ENCODE measurements at places on chromosomes 16 and 17. TPM values are rescaled to one million over a fixed set of nuclear protein-coding genes. Genes with fewer than 3 reads are reported as not detected.

DNA sequence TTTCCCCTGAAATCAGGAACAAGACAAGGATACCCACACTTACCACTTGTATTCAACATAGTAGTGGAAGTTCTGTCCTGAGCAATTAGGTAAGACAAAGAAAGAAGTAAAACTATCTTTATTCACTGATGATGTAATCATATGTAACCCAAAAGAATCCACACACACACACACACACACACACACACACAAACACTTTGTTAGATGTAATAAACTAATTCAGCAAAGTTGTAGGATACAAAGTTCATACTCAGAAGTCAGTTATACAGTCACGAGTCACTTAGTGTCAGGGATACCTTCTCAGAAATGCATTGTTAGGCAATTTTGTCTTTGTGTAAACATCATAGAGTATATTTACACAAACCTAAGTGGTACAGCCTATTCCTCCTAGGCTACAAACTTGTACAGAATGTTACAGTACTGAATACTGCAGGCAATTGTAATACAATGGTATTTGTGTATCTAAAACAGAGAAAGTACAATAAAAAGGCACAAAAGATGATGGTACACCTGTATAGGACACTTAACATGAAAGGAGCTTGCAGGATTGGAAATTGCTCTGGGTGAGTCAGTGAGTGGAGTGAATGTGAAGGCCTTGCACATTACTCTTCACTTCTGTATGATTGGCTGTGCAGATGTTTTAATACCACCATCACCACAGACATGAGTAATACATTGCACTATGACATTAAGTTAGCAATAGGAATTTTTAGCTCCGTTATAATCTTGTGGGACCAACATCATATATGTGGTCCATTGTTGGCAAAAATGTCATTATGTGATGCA is 370.1 kb downstream of the ZFHX3 start:
- H3K36me3 ChIP-seq = no peaks in the 10 kb centered on the region
- H3K27me3 ChIP-seq = no peaks in the 10 kb centered on the region
- no peaks in the 10 kb centered on the region for H3K4me1 ChIP-seq
- no peak for DNase-seq

DNA sequence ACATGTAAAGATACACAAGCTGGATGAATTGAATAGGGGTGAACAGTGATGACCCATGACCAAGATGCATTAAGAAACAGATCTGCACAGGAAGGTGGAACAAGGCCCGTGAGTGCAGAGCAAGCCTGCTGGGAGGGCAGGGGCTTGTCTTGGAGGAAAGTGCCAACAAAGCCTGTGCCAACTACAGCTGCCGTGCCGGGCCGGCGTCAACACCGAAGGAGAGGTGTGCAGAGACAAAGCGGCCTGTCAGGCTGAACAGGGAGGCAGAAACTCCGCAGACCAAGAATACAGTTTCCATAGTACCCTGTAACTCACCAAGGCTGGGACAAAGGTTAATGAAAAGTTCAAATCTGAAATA is 46.7 kb downstream of the ANKRD11 start:
- H3K27ac ChIP-seq = no peak overlapping the region
- DNase-seq = no peak
- no peaks in the 10 kb centered on the region for H3K36me3 ChIP-seq
- no peak overlapping the region for H3K4me3 ChIP-seq
- H3K27me3 ChIP-seq = no peaks in the 10 kb centered on the region

DNA sequence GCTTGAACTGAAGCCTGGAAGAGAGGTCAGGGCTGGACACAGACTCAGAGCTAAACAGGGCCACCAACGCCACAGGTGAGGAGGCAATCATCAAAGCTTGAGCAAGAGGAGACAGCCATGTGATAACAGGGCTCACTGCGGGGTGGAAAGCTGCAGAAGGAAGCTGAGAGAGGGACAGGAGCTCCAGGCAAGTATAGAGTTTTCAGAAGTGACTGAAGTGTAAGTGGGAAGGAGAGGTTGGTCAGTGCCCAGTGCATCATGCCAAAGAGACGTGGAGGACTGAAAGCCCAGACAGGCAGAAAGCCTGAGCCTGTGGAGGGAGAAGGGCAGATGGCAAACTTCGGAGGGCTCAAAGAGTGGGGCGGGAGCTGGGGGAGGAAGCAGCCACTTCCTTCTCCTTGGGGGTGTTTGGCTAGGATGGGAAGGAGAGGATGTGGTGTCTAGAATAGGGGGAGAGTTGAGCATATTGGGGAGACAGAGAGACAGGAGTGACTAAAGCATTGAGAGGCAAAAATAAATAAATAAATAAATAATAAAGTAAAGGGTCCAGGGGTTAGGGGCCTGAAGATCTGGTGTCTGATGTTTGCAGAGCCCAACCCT is 2.6 kb downstream of the KIFC3 start:
- no peak overlapping the region for H3K27ac ChIP-seq
- H3K36me3 ChIP-seq = no peaks in the 10 kb centered on the region
- peaks cover 34% of the 10 kb centered on the region for H3K4me1 ChIP-seq

GRCh38 chr17:67528751-67529436 is 151.8 kb downstream of the PITPNC1 start:
- H3K4me1 ChIP-seq = no peaks in the 10 kb centered on the region
- no peak overlapping the region for H3K27ac ChIP-seq
- no peaks in the 10 kb centered on the region for H3K27me3 ChIP-seq
- no peak overlapping the region for H3K4me3 ChIP-seq

GRCh38 chr16:50428116-50428515 is 59.3 kb upstream of the BRD7 start:
- no peaks in the 10 kb centered on the region for H3K4me1 ChIP-seq
- DNase-seq = no peak
- peaks cover 5% of the 10 kb centered on the region for H3K27me3 ChIP-seq
- H3K36me3 ChIP-seq = no peaks in the 10 kb centered on the region
- no peak overlapping the region for H3K4me3 ChIP-seq
- no peak overlapping the region for H3K27ac ChIP-seq

- H3K27ac ChIP-seq = no peak overlapping the region
- no peak for DNase-seq
- H3K4me1 ChIP-seq = no peaks in the 10 kb centered on the region
- H3K36me3 ChIP-seq = no peaks in the 10 kb centered on the region
These were observed 31.0 kb downstream of the ZNRF1 start for GRCh38 chr16:75029854-75030253.

DNA sequence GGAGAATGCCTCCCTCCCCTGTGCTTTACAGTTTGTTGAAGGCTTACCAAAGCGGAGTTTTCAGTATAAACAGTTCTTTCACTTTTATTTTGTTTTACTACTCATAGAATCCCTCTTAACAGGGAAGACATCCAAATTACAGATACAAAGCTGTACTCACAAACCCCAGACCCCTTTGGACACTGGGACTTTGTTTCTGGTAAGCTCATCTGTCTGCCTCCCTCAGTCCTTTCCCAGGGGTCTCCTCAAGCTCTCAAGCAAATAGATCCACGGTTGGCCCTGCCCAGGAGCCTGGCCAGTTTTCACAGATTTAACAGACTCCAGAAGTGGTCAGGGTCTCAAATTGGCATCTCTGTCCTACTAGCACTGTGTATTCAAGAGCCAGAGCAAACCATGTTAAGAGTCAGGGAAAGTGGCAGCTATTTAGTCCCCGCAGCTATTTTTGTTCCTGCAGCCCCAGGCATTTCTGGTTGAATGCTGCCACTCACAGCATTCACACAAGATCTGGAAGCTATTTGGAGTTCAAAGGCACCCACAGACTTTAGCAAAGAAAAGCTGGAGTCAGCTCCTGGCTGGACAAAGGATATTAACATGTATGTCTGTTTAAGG is 54.2 kb downstream of the TMEM100 start:
- H3K36me3 ChIP-seq = no peaks in the 10 kb centered on the region
- no peaks in the 10 kb centered on the region for H3K4me1 ChIP-seq
- no peak for DNase-seq

DNA sequence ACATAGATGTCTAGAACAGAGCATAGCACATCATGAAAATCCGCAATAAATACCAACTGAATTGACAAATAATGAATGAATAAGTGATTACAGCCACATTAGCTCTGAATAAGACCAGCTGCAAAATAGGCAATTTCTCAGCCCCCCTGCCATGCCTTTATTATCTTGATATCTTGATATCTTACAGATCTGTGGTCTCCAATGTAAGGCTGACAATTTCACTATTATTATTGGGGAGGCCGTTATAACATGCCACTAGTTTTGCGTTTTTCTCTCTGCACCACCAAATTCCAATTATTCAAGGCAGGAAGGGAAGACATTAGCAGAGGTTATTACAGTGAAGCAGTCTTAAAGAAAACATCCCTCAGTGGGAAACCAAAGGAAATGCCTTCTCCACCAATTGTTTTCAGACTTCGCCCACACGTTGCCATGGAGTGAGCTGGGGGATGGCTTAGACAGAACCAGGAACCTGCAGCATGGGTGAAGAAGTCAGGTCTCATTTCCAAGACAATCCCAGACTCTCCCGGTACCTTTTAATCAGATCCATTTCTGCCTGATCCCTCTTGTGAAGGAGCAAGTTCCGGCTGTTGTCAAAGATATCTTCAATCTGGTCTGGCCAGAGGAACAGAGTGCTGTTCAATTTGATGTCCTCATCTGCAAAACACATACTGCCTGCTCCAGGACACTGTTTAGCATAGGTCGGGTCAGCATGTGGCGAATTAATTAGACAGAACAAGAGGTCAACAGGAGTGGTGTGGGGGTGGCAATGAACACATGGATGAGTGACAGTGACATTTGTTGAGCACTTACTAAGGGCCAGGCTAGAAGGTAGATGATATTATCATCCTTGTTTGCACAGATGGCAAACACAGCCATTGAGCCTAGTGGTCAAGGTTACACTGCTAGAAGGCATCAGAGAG is 46.4 kb downstream of the DNAH3 start:
- H3K36me3 ChIP-seq = no peaks in the 10 kb centered on the region
- no peak overlapping the region for H3K4me3 ChIP-seq
- no peak for DNase-seq
- no peaks in the 10 kb centered on the region for H3K4me1 ChIP-seq
- H3K27ac ChIP-seq = no peak overlapping the region
- no peaks in the 10 kb centered on the region for H3K27me3 ChIP-seq

DNA sequence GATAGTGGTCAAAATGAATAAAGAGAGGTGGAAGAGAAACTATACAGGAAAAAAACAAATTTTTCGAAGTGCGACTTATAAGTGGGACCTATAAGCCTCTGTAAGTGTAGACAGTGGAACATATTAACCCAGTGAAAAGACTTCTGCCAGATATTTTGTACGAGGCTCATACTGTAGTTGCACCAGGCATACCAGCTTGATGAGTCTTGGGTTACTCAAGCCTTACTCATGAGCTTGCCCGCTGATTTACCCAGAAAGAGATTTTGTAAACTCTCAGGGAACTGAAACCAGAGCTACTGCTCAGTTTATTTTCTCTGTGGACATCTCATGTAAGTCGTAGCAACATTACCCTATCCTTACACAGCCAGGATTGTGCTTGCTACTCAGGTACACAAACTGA is 708.0 kb upstream of the SOX9 start:
- no peaks in the 10 kb centered on the region for H3K4me1 ChIP-seq
- no peak overlapping the region for H3K27ac ChIP-seq
- no peaks in the 10 kb centered on the region for H3K27me3 ChIP-seq
- H3K4me3 ChIP-seq = no peak overlapping the region

DNA sequence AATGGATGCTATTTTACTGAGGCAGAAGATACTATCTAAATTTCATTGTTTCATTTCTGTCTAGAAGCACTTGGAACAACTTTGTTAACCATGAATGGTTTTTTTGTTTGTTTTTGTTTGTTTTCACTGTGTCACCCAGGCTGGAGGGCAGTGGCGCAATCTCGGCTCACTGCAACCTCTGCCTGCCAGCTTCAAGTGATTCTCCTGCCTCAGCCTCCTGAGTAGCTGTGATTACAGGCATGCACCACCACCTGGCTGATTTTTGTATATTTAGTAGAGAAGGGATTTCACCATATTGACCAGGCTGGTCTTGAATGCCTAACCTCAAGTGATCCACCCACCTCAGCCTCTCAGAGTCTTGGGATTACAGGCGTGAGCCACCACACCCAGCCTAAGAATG is 40.5 kb downstream of the ABHD15 start:
- no peak overlapping the region for H3K4me3 ChIP-seq
- no peak for DNase-seq
- no peaks in the 10 kb centered on the region for H3K27me3 ChIP-seq
- H3K27ac ChIP-seq = no peak overlapping the region

DNA sequence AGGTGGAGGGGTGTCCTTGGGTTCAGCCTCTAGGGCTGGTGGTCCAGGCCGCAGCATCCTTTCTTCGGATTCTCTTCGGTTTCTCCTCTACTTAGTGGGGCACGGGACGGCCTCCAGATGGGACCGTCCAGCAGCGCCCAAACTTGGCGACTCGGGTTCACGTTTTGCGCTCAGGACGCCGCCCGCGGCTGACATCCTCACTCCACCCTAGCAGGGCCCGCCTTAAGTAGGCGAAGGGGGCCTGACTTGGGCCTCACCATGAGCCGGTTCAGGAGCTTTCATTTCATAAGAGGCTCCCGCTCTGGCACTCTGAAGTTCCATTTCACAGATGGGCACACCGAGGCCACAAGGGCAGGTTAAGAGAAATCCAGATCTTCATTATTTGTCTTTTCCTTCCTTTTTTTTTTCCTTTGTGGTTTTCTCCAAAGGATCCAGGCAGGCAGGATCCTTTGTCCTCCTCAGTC is 141.2 kb downstream of the SEC14L1 start:
- no peaks in the 10 kb centered on the region for H3K36me3 ChIP-seq
- peaks cover 4% of the 10 kb centered on the region for H3K27me3 ChIP-seq
- no peak overlapping the region for H3K4me3 ChIP-seq
- H3K4me1 ChIP-seq = peaks cover 19% of the 10 kb centered on the region

GRCh38 chr17:20924306-20924705 is 118.5 kb downstream of the USP22 start:
- no peaks in the 10 kb centered on the region for H3K36me3 ChIP-seq
- DNase-seq = no peak
- no peaks in the 10 kb centered on the region for H3K27me3 ChIP-seq

GRCh38 chr17:44878627-44879221 is 20.5 kb downstream of the EFTUD2 start:
- no peaks in the 10 kb centered on the region for H3K4me1 ChIP-seq
- no peaks in the 10 kb centered on the region for H3K27me3 ChIP-seq
- H3K4me3 ChIP-seq = no peak overlapping the region
- peaks cover 70% of the 10 kb centered on the region for H3K36me3 ChIP-seq

Gene ENGASE
- 3.3 TPM for polyA plus RNA-seq

Gene NPIPB9
- not detected for polyA plus RNA-seq

Gene JPH3
- not detected for polyA plus RNA-seq

Gene G6PC1
- not detected for polyA plus RNA-seq

Gene TPSD1
- not detected for polyA plus RNA-seq

Gene CHST4
- not detected for polyA plus RNA-seq

Gene FOXN1
- not detected for polyA plus RNA-seq

Gene CBLN1
- not detected for polyA plus RNA-seq

Gene FBXL16
- polyA plus RNA-seq = 9.3 TPM
